NCI-H2171 (cell line): ENCODE measurements at places on chromosomes 16 and 17.

DNA sequence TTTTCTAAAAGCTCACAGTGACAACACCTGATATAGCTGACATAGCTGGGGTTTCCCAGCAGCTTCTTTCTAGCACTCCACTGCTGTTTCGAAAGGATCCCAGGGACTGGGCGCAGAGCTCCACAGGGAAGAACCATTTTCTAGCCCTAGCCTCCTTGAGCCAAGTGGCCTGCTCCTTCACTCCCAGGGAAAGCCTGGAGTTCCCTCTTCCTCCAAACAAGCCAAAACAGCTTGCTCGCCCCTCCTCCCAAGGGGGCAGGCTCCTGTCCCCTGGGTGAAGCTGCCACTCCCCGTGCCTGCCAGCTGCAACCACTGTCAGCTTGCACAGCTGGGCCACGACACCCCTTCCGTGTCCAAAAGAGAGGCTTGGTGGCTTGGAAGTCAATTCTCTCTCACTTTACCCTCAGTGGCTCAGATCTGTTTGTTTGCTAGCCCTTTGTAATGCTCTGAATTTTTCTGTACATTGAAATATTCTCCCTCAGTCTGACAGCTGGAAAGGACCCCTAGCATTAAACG, 59.8 kb downstream of the CYTH1 start:
- DNase-seq = peak; percentile 35

GRCh38 chr16:46582313-46582712, 38.9 kb downstream of the SHCBP1 start:
- no peak for DNase-seq

DNA sequence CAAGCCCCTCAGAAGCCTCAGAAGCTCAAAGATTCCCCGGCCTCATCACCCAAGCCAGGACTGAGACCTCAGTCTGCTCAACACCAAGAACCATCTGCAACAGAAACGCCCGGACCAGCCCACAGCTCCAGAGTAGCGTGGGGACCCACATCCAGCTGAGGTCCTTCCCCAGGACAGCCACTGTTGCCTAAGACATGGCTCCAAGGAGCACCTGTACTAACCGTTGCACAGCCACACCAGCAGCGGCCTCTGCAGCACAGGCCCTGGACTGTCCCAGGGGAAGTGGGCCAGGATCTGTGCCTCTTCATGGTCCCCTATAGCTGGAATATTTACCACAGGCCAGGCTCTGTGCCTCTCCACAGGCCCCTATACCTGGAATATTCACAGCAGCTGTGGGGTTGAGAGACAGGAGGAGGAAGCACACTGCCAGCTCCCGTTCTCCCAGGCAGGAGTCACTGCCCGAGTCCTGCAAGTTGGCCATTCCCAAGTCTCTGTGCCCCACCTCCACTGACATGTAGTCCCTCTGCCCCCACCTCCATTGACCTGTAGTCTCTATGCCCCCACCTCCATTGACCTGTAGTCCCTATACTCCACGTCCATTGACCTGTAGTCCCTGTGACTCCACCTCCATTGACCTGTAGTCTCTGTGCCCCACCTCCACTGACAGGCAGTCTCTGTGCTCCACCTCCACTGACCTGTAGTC, 38.5 kb downstream of the RPH3AL start:
- no peak for DNase-seq

GRCh38 chr17:50469208-50469605, 527 bp upstream of the CHAD start:
- no peak for DNase-seq

- DNase-seq = no peak
These were observed 14.2 kb downstream of the BANP start for GRCh38 chr16:87965417-87965816.

GRCh38 chr16:56344518-56345405, 80.6 kb downstream of the AMFR start:
- DNase-seq = no peak
